Ecto neural progenitor cell (in vitro differentiated cells): ENCODE measurements at places on chromosomes 2 and 18.
A peak's percentile ranks its signal among the peaks of the same experiment; 100 is the strongest.

DNA sequence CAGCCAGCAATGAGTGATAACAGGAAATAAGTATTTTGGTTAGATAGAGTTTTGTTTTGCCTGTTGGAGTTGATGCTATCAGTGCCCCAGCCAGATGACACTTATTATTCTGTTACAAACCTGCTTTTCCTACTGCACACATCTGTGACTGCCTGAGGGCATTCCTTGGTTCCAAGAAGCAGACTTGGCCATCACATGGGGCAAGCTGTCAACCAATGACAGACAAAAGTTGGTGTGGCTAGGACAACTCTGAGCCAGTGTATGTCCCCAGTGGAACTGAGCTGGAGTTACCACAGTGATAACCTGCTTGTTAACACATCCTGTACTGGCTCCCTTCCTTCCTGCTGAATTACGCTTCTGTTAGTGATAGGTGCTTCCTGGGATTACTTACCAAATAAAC, 54.5 kb downstream of the FAM171B start:
- DNase-seq: no peak

GRCh38 chr2:109348671-109349502, 219.9 kb downstream of the SH3RF3 start:
- DNase-seq: no peak

GRCh38 chr2:118291251-118291880, 203.1 kb downstream of the INSIG2 start:
- DNase-seq: no peak

DNA sequence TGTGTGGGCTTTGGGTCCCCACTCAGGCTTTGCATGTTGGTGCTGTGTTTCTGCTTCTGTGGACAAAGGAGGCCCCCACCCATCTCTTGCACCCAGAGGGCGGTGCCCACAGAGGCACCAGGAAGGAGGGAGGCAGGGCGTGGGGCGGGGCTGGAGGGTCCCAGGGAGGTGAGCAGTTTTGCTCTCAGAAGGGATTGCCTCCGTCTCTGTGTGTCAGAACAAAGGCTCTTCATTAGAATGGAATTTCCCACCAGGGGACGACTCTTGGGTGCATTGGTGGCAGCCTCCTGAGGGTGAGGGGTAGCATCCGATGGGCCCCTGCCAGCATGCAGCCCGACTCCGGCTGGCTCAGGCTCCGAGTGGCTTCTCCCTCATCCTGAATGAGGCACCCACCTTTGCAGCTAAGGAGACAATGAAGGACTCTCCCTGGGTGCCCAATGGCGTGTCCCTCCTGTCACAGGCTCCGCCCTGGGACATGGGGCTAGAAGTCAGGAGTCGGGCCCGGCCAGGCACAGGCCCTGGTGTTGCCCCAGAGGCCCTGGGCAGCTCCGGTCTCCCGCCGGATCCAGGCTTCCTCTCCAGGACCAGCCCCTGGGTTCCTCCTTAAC, 7.0 kb upstream of the ERFE start:
- no peak for DNase-seq

- DNase-seq: no peak
Observed at GRCh38 chr2:159449504-159450124, 163.1 kb upstream of the WDSUB1 start.

DNA sequence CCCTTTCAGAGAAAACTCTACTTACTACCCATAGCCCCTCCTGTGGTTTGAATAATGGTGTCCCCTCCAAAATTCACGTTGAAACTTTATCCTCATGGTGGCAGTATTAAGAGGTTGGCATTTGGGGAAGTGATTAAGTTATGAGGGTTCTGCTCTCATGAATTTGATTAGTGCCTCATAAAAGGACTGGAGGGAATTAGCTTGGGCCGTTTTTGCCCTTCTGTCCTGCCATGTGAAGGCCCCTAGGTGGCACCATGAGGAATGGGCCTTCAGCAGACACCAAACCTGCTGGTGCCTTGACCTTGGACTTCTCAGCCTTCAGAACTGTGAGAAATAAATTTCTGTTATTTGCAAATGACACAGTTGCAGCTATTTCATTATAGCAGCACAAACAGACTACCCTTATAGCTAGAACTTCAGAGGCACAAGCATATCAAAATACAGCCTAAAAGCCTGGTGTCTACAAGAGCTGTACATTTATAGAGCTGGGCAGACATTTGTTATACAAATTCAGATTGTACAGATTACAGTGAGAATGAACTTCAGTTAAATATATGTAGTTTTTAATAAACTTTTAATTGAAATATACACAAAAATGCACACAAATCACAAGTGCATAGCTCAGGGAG, 2.6 kb upstream of the PTPN2 start:
- no peak for DNase-seq

DNA sequence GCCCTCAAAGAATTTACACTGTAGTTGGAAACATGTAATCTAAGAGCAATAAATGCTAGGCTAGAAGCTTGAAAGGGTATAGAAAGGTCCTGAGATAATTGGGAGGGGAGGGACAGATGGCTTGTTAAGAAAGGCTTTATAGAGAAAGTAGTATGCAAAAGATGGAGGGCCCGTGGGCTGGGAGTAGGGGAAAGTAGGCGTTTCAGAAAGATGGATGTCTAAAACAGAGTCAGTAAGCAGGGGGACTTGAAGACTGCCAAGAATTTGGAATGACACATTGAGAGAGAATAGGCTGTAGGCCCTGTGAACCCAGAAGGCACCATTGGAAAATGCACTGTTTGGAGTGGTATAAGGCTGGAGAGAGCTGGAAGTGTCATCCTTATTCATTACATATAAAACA, 822 bp downstream of the PSMG2 start:
- DNase-seq: no peak

DNA sequence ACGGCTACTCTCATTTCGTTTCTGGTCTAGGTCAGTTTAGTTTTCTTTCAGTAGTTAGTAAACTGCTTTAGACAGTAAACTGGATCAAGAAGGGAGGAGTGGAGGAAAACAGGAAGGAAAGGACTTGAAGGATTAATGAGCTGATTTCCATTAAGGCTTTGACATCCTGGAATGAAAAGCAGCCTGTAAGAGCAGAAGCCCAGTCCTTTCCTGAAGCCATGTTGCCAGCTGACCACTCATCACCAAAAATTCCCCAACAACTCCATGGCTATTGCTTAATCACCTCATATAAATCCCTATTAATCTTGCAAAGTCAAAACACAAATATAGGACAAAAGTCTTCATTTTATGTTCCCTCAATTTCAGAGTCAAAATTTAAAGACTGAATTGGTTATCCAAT, 113.7 kb upstream of the ZFP36L2 start:
- DNase-seq: no peak

GRCh38 chr2:139469985-139470384, 689.8 kb upstream of the NXPH2 start:
- no peak for DNase-seq

- DNase-seq: no peak
Observed at GRCh38 chr2:25794544-25795276, 83.6 kb downstream of the ASXL2 start.

DNA sequence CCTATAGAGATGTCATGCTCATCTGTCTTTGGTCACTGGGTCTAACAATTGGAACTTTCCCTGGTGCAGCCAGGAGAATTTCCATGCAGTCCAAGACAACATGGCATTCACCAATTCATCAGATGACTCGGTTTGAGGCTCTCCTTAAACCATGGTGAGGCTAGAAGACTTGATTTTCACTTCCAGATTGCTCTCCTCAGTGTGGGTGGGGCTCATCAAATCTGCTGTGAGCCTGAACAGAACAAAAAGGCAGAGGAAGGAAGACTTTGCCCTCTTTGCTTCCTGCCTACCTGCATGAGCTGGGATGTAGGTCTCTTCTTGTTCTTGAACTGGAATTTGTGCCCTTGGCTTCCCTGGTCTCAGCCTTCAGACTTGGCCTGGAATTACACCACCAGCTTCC, 203.4 kb upstream of the TRIB2 start:
- DNase-seq: no peak

- peak; percentile 27 for DNase-seq
Observed at GRCh38 chr2:85713836-85714235, 19.7 kb downstream of the GNLY start.

DNA sequence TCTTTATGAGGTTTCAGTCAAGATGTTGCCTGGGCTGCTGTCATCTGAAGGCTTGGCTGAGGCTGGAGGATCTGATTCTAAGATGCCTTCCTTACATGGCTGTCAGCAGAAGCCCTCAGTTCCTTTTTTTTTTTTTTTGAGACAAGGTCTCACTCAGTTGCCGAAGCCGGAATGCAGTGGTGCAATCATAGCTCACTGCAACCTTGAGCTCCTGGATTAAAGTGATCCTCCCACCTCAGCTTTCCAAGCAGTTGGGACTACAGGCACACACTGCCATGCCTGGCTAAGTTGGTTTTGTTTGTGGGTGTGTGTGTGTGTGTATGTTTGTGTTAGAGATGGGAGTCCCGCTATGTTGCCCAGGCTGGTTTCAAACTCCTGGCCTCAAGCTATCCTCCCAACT, 13.1 kb upstream of the SLC35F5 start:
- DNase-seq: no peak

- no peak for DNase-seq
Observed at GRCh38 chr2:121015971-121016485, 269.0 kb downstream of the TFCP2L1 start.

DNA sequence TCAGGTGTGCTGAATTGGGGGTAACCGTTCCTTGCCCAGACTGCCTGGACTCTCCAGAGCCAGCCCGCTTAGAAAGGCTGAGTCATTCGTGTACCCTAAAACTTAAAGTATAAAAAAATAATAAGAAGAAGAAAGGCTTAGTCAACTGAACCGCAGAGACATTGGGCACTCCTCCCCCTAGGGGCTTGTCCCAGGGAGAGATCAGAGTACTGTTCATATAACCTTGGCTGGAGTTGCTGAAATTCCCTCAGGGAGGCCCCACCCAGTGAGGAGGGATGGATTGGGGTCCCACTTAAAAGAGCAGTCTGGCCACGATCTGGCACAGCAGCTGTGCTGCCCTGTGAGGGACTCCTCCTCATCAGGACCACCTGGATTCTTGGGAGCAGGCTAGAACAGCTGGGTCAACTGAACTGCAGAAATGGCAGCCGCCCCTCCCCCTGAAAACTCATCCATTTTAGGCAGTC, 37.2 kb downstream of the ANKRD12 start:
- no peak for DNase-seq

DNA sequence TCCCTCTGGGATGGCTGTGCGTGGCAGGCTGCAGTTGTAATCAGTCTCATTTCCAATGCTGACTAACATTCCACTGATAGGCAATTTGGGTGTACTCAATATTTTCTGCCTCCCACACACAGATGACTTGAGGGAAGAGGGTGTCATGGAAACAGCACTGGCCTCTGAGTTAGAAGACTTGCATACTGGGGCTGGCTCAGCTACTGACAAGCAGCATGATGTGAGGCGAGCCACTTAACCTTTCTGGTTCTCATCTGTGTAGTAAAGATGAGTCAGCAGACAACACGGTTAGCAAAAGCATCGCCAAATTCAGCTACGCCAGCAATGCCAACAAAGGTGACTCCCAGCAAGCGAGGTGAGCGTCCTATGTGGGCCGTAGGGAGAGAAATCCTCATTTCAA, 73.5 kb downstream of the COLEC12 start:
- no peak for DNase-seq

GRCh38 chr2:64101141-64101591, 43.1 kb downstream of the PELI1 start:
- no peak for DNase-seq

GRCh38 chr2:202034249-202035088, 814 bp downstream of the FZD7 start:
- peak; percentile 72 for DNase-seq

- no peak for DNase-seq
Observed at GRCh38 chr2:130776550-130776949, 21.2 kb downstream of the AMER3 start.

DNA sequence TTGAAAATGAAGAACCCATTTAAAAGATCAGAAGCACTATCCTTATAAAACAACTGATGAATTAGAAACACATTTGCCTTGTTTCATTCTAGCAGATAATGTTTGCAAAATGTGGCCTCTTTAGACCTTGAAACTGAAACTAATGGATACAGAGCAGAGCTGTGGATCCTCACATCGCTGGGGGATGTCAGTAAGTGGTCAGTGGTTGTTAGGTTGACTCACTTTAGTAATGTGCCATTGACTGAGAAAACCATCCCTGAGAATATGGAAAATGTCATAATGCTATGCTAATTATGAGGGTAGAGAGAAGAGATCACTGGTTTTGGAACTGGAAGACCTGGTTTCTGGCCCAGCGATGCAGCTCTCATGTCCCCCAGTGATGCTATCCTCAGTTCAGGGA, 176.7 kb downstream of the MYO1B start:
- DNase-seq: no peak

GRCh38 chr18:35581546-35581897, at the start of gene GALNT1:
Gene GALNT1, plus strand, starts transcription at chr18:35581740. Its CDS starts 72,923 bp downstream, at chr18:35654663.
- DNase-seq: no peak

GRCh38 chr2:192000196-192000980, 153.5 kb upstream of the CAVIN2 start:
- no peak for DNase-seq

GRCh38 chr2:127149384-127149783, 42.4 kb upstream of the BIN1 start:
- DNase-seq: no peak

GRCh38 chr2:241981076-241981700, 111.7 kb downstream of the RTP5 start:
- DNase-seq: no peak

DNA sequence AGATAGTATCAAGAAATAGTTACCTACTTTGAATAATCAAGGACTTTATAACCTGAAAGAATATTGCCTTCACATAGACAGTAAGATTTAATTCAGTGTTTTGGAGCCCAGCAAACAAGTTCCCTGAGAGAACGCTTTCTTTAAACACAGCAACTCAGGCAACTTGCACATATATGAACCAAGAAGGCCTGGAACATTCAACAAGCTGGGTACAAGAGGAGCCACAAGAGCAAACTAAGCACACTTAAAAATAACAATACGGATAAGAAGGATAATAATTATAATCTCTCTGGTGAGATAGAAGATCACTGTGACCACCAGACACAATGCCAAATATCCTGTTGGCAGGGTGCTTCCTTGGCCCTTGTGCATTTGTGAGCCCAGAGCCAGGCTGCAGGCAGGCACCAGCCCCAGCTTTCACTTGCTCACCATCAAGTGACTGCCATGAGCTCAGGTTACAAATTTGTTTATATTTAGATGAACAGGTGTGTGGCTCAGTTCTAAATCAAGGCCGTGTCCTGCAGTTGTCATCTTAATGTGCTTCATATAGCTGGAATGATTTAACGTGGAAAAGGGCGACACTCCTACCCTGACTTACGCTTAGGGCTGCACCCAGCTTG, 446.6 kb downstream of the IRS1 start:
- no peak for DNase-seq

DNA sequence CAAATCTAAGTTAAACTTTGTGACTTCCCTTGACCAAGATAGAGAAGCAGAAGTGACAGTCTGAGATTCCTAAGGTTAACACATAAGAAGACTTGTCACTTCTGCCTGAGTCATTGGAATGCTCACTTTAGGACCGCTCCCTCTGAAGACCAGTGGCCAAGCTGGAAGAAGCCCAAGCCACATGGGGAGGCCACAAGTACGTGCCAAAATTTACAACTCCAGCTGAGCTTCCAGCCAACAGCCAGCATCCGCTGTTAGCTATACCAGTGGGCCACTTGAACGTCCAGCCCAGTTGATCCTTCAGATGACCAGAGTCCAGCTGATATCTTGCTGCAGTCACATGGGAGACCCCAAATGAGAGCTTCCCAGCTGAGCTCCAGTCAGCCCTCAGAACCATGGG, 18.1 kb upstream of the ANTXR1 start:
- DNase-seq: no peak
